T-helper 17 cell (primary cell): ENCODE measurements at places on chromosomes 2 and 18. TPM values are rescaled to one million over a fixed set of nuclear protein-coding genes. Genes with fewer than 3 reads are reported as not detected.

Gene SPP2
- total RNA-seq: not detected

Gene AMER3
- not detected for total RNA-seq

Gene CCDC74B
- total RNA-seq: 0.21 TPM

Gene EVX2
- total RNA-seq: not detected

Gene CYP27C1
- not detected for total RNA-seq

Gene C2orf80
- not detected for total RNA-seq

Gene GALNT1
- 28.3 TPM for total RNA-seq

DNA sequence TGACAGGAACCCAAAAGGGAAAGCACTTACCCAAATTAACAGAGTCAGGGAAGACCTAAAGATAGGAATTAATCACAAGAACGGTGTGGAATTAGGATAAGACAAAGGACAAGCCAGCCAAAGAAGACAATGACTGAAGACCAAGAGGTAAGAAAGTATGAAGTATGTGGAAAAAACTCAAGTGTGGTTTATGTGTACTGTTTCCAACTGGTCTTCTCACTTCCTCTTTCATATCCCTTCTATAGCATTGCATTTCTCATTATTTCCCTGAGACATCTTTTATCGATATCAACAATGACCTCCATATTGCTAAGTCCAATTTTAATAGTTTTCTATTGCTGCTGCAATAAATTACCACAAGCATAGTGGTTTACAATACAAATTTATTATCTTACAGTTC is 313.5 kb upstream of the SLC39A10 start:
- no peak overlapping the region for H3K27ac ChIP-seq
- no peak for DNase-seq
- H3K4me1 ChIP-seq: no peaks in the 10 kb centered on the region
- no peak overlapping the region for H3K4me3 ChIP-seq
- no peaks in the 10 kb centered on the region for H3K36me3 ChIP-seq
- H3K27me3 ChIP-seq: no peaks in the 10 kb centered on the region

DNA sequence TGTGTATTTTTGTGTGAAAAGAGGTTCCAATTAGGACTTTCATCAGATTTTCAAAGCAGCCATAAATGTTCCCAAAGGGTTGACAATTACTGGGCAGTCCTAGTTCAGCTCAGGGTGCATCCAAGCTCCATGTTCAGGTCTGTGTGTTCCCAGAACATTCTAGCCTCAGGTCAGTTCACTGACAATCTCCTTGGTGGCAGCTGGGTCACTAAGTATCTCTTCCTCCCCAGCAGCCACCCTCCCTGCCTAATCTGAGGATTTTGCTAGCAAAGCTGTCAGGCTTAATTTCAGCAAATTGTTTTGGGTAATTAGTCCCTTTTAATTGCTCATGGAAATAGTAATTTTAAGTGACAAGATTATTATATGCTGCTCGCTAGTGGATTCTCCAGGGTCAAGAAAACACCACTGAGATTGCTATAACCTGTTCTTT is 29.8 kb downstream of the UPP2 start:
- no peak overlapping the region for H3K4me3 ChIP-seq
- no peak overlapping the region for H3K27ac ChIP-seq
- H3K36me3 ChIP-seq: no peaks in the 10 kb centered on the region
- H3K27me3 ChIP-seq: peaks cover 26% of the 10 kb centered on the region
- H3K4me1 ChIP-seq: no peaks in the 10 kb centered on the region

GRCh38 chr2:66869076-66869475 is 434.2 kb downstream of the MEIS1 start:
- no peak for DNase-seq
- no peak overlapping the region for H3K4me3 ChIP-seq
- no peaks in the 10 kb centered on the region for H3K27me3 ChIP-seq
- H3K27ac ChIP-seq: no peak overlapping the region
- no peaks in the 10 kb centered on the region for H3K4me1 ChIP-seq

- H3K27me3 ChIP-seq: no peaks in the 10 kb centered on the region
- H3K36me3 ChIP-seq: peaks cover 10% of the 10 kb centered on the region
- no peak overlapping the region for H3K27ac ChIP-seq
- no peak overlapping the region for H3K4me3 ChIP-seq
- DNase-seq: no peak
These were observed 9.7 kb downstream of the CMPK2 start for GRCh38 chr2:6855860-6856547.

DNA sequence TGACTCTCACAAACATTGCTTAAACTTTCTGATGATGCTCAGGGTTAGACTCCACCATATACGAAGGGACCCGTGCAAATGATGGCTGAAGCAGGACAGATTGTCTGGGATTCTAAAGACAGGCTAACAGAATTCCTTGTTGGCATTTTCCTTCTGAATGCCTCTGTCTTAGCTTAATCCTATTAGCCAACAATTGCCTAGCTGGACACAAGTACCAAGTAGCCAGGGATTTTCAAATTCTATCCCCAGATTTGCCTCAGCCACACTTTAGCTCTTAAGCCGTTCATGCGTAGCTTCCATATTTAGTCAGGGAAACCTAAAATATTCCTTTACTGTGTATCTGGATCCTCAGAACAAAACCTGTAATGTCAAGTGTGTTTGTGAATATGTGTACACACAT is 40.0 kb downstream of the COL4A3 start:
- H3K27me3 ChIP-seq: peaks cover 26% of the 10 kb centered on the region
- H3K4me3 ChIP-seq: no peak overlapping the region
- no peaks in the 10 kb centered on the region for H3K4me1 ChIP-seq
- H3K27ac ChIP-seq: no peak overlapping the region
- H3K36me3 ChIP-seq: peaks cover 2% of the 10 kb centered on the region

GRCh38 chr2:85922199-85922598 is 33.4 kb upstream of the ST3GAL5 start:
- no peak overlapping the region for H3K4me3 ChIP-seq
- H3K36me3 ChIP-seq: peaks cover 11% of the 10 kb centered on the region
- H3K4me1 ChIP-seq: peaks cover 10% of the 10 kb centered on the region
- DNase-seq: no peak
- no peak overlapping the region for H3K27ac ChIP-seq

DNA sequence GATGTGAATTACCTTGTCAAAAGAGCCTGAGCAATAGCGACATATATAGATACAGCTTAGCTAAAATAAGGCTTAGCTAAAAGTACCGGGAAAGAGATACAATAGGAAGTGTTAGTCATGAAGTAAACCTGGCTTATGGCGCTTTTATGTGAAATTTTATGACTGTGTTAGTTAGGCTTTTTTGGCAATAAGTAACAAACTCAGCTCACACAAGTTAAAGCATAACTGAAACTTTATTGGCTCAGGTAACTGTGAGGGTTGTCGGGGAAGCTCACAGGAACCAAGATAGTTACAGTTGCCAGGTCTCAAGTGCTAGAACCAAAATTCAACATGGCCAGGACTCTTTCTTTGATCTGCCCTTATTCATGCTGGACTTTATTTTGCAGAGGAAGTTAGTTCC is 925.0 kb upstream of the GYPC start:
- no peaks in the 10 kb centered on the region for H3K27me3 ChIP-seq
- no peak overlapping the region for H3K27ac ChIP-seq
- no peak for DNase-seq
- H3K36me3 ChIP-seq: no peaks in the 10 kb centered on the region
- no peak overlapping the region for H3K4me3 ChIP-seq

GRCh38 chr2:69279931-69280681 is 106.9 kb downstream of the GFPT1 start:
- DNase-seq: no peak
- H3K27ac ChIP-seq: no peak overlapping the region
- H3K36me3 ChIP-seq: peaks cover 3% of the 10 kb centered on the region
- peaks cover 40% of the 10 kb centered on the region for H3K27me3 ChIP-seq

GRCh38 chr2:66794070-66794469 is 359.1 kb downstream of the MEIS1 start:
- no peaks in the 10 kb centered on the region for H3K36me3 ChIP-seq
- no peaks in the 10 kb centered on the region for H3K4me1 ChIP-seq
- no peak overlapping the region for H3K4me3 ChIP-seq
- DNase-seq: no peak
- no peaks in the 10 kb centered on the region for H3K27me3 ChIP-seq
- no peak overlapping the region for H3K27ac ChIP-seq

- H3K27ac ChIP-seq: no peak overlapping the region
- H3K27me3 ChIP-seq: peaks cover 26% of the 10 kb centered on the region
- H3K4me1 ChIP-seq: no peaks in the 10 kb centered on the region
- no peak for DNase-seq
- peaks cover 3% of the 10 kb centered on the region for H3K36me3 ChIP-seq
These were observed 45.2 kb upstream of the SULT1C3 start for GRCh38 chr2:108194409-108195132.

GRCh38 chr2:66813525-66813924 is 378.6 kb downstream of the MEIS1 start:
- H3K27ac ChIP-seq: no peak overlapping the region
- H3K36me3 ChIP-seq: no peaks in the 10 kb centered on the region
- no peaks in the 10 kb centered on the region for H3K27me3 ChIP-seq
- H3K4me3 ChIP-seq: no peak overlapping the region
- H3K4me1 ChIP-seq: no peaks in the 10 kb centered on the region

DNA sequence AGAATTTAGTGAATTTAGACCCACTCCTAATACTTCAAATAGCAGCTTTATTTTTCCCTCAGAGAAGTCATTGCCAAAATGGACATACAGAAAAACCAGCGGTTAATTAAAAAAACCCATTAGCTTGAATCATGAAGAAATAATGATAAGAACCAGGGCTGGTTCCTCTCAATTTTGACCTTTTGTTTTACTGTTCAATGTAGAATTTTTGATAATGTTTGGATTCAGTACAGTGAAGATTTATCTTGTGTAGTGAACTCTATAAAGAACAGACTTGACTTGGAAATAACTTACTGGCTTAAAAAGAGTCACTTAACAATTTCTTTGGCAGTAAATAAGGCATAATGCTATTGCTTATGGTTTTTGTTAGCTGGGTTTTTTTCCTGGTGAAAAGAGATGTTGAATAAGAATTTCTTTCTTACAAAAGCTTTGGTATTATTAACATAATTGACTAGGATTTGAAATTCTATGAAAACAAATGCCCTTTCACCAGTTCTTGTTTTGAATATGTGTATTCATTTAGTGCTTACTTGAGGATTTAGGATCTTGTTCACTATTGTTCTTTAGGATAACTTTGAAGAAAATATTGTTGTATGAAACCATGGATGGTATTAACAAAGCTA is 73.4 kb upstream of the ITPRID2 start:
- peaks cover 2% of the 10 kb centered on the region for H3K36me3 ChIP-seq
- H3K27me3 ChIP-seq: peaks cover 36% of the 10 kb centered on the region
- H3K27ac ChIP-seq: no peak overlapping the region
- no peak for DNase-seq
- peaks cover 12% of the 10 kb centered on the region for H3K4me1 ChIP-seq

GRCh38 chr18:65235966-65236624 is 514.7 kb upstream of the CDH7 start:
- no peaks in the 10 kb centered on the region for H3K4me1 ChIP-seq
- DNase-seq: no peak
- no peaks in the 10 kb centered on the region for H3K27me3 ChIP-seq

DNA sequence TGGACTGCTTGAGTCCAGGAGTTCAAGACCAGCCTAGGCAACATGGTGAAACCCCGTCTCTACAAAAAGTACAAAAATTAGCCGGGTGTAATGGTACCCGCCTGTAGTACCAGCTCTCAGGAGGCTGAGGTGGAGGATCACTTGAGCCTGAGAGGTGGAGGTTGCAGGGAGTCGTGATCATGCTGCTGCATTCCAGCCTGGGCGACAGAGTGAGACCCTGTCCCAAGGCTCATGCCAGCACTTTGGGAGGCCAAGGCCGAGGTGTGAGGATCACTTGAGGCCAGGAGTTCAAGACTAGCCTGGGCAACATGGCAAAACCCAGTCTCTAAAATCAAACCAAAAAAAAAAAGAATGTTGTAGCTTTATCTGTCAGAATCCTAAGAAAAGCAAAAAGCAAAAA is 25.4 kb downstream of the SMC6 start:
- no peaks in the 10 kb centered on the region for H3K4me1 ChIP-seq
- no peaks in the 10 kb centered on the region for H3K36me3 ChIP-seq
- no peak overlapping the region for H3K4me3 ChIP-seq
- no peak for DNase-seq
- H3K27me3 ChIP-seq: no peaks in the 10 kb centered on the region

DNA sequence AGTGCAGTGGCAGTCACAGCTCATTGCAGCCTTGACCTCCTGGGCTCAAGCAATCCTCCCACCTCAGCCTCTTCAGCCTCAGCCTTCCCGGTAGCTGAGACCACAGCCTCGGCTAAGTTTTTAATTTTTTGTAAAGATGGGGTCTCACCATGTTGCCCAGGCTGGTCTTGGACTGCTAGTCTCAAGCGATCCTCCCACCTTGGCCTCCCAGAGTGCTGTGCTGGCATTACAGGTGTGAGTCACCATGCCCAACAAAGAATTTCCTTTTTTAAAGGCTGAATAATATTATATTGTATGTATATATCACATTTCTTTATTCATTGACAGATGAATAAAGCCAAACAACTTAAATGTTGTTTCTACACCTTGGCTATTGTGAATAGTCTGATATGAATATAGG is 42.5 kb downstream of the MOB4 start:
- H3K4me1 ChIP-seq: no peaks in the 10 kb centered on the region
- H3K27ac ChIP-seq: no peak overlapping the region
- DNase-seq: no peak
- peaks cover 2% of the 10 kb centered on the region for H3K36me3 ChIP-seq
- H3K27me3 ChIP-seq: no peaks in the 10 kb centered on the region

GRCh38 chr18:68429111-68429510 is 285.8 kb downstream of the TMX3 start:
- H3K27me3 ChIP-seq: peaks cover 16% of the 10 kb centered on the region
- no peak overlapping the region for H3K4me3 ChIP-seq
- no peaks in the 10 kb centered on the region for H3K4me1 ChIP-seq

GRCh38 chr18:67276638-67277037 is 239.9 kb downstream of the DSEL start:
- DNase-seq: no peak
- H3K36me3 ChIP-seq: no peaks in the 10 kb centered on the region
- no peak overlapping the region for H3K4me3 ChIP-seq
- H3K27me3 ChIP-seq: no peaks in the 10 kb centered on the region

DNA sequence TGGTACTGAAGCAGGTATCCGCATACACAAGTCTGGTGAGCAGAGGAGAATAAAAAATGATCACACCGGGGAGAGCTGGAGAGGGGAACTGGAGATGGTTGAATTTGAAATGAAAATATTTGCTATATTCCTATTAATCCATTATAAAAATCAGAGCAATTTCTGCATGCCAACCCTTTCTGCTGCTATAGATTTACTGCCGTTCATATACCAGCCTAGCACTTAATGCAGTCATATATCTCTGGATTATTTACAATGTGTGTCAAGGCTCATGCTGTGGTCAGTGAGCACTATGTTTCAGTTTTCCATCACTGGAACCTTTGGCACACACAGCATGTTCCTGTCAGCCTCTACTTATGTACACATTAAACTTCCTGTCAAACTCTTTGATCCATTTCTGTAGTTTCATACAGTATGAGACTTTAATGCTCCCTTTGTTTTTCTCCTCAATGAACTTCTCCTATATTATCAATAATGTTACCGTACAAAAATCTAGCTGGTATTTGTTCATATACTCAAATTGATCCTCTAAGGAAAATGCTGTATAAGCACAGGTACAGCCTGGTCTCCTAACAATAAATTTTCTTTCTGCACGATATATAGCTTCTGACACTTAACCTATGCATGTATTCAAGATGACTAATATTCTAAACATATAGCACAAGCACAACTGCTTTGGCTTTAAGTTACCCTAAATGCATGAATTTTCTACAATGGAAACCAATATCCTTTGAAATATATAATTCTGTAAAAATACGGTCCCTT is 36.7 kb downstream of the FANCL start:
- peaks cover 4% of the 10 kb centered on the region for H3K4me1 ChIP-seq
- H3K27me3 ChIP-seq: no peaks in the 10 kb centered on the region
- H3K36me3 ChIP-seq: no peaks in the 10 kb centered on the region
